ENCODE measurements at places on chromosomes 2 and 18. TPM values are rescaled to one million over a fixed set of nuclear protein-coding genes. Genes with fewer than 3 reads are reported as not detected.

GRCh38 chr2:3793249-3793648, 89.9 kb downstream of the DCDC2C start:
- no peaks in the 10 kb centered on the region for H3K27me3 ChIP-seq
- H3K36me3 ChIP-seq, result no peaks in the 10 kb centered on the region
- no peak for DNase-seq
- H3K4me1 ChIP-seq, result no peaks in the 10 kb centered on the region
- H3K27ac ChIP-seq, result no peak overlapping the region

The SCG2 gene
- total RNA-seq, result not detected

GRCh38 chr2:172878260-172878659, 142.6 kb downstream of the RAPGEF4 start:
- no peaks in the 10 kb centered on the region for H3K36me3 ChIP-seq
- DNase-seq, result no peak
- no peaks in the 10 kb centered on the region for H3K27me3 ChIP-seq
- no peak overlapping the region for H3K4me3 ChIP-seq

DNA sequence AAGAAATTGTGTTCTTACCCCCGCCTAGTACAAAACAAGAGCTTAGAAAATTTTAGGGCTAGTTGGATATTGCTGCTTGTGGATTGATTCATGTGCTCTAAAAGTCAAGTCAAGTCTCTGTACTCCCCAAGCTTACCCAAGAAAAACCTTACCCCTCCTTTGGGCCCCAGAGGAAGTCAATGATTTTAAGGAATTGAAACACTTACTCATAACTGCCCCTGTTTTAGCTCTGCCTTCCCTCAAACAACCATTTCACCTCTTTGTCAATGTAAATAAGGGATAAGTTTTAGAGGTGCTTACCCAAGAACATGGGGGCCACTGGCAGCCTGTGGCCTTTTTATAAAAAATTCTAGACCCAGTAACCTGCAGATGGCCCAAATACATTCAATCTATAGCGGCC, 136.6 kb upstream of the RMP24 start:
- no peaks in the 10 kb centered on the region for H3K36me3 ChIP-seq
- no peak overlapping the region for H3K4me3 ChIP-seq
- no peak for DNase-seq
- no peaks in the 10 kb centered on the region for H3K27me3 ChIP-seq
- no peak overlapping the region for H3K27ac ChIP-seq
- H3K4me1 ChIP-seq, result no peaks in the 10 kb centered on the region

GRCh38 chr18:493986-494983, 6.2 kb downstream of the COLEC12 start:
- H3K27ac ChIP-seq, result no peak overlapping the region
- H3K4me1 ChIP-seq, result no peaks in the 10 kb centered on the region
- no peaks in the 10 kb centered on the region for H3K27me3 ChIP-seq
- no peak for DNase-seq
- H3K4me3 ChIP-seq, result no peak overlapping the region

GRCh38 chr2:115880558-115880957, 1438.1 kb downstream of the DPP10 start:
- no peak overlapping the region for H3K4me3 ChIP-seq
- no peaks in the 10 kb centered on the region for H3K27me3 ChIP-seq
- H3K36me3 ChIP-seq, result no peaks in the 10 kb centered on the region
- H3K4me1 ChIP-seq, result no peaks in the 10 kb centered on the region
- DNase-seq, result no peak

DNA sequence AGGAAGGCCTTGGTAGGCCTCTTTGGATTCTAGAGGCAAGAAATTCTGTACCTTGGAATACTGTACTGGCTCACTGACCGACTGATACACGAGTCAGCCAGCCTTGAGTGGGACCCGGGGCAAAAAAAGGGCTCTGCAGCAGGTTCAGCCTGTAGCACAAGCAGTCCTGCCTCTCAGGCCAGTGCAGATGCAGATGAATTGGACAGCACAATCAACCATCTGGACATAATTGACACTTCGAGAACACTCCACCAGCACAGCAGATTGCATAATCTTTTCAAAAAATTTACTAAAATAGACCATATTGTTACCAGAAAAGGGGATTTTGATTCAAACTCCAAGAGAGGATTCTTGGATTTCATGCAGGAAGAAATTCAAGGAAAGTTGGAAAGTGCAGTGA, 241.6 kb downstream of the RPIA start:
- H3K27ac ChIP-seq, result no peak overlapping the region
- no peak for DNase-seq
- no peaks in the 10 kb centered on the region for H3K36me3 ChIP-seq
- H3K4me3 ChIP-seq, result no peak overlapping the region
- H3K27me3 ChIP-seq, result no peaks in the 10 kb centered on the region
